Stimulated activated CD4-positive, alpha-beta T cell treated with anti-CD3 and anti-CD28 coated beads, Interleukin-1b, Interleukin-23, amount 100 ng/mL, for 1 hour (primary cell): ENCODE measurements at places on chromosomes 1 and 21.

GRCh38 chr1:54407154-54407403 is 885 bp upstream of the SSBP3 start:
- no peak for DNase-seq

- DNase-seq = no peak
These were observed 6.8 kb upstream of the INAVA start for GRCh38 chr1:200887772-200888348.

- no peak for DNase-seq
These were observed 66.6 kb downstream of the SPATA6 start for GRCh38 chr1:48405400-48405799.

DNA sequence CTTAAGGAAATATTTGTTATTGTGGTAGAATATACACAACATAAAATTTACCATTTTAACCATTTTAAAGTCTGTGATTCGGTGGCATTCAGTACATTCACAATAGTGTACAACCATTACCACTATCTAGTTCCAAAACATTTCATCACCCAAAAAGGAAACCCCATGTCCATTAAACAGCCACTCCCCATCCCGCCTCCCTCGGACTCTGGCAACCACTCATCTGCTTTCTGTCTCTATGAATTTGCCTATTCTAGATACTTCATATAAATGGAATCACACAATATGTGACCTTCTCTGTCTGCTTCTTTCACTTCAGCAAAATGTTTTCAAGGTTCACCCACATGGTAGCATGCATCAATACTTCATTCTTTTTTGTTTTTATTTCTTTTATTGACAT is 51.3 kb downstream of the PTP4A2 start:
- no peak for DNase-seq

- DNase-seq = no peak
These were observed 35.8 kb downstream of the C1orf21 start for GRCh38 chr1:184422490-184423233.

DNA sequence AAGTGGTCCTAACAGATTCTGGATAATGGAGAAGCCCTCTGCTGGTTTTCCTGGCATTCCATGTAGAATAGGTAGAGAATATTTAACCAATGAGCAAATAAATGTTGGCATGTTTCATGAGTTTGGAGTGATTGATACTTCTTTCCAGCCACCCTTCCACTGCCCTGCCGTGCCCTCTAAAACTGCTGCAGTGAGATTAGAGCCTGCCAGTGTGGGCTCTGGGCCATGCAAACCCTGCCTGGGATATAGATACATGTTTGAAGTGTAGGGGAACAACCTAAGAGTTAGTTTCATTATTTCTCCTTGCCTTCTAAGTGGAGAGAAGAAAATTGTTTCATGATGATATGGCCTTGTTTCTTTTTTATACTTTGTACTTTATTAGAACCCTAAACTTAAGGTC is 10.4 kb downstream of the UBE2Q1 start:
- no peak for DNase-seq

DNA sequence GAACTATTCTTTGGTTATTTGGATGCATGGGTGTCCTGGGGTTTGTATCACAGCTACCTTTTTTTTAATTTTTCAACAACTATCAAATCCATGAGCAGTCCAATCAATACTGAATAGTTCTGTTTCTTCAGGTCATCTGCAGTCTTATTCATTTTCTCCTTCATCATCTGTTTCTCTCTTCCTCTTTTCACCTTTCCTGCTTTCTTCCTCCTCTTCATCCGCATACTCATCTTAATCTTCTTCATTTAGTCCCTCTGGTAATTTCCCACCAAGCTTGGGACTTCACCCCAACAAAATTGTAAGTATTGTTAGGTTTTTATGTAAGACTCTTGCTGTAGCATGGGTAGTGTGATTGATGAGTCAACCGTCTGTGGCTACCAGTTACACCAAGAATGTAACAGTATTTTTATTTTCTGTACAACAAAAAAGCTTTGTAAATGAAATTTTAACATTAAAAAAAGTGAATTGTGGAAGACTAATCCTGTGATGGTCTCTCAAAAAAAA is 184.1 kb upstream of the RNPC3 start:
- DNase-seq = no peak

GRCh38 chr1:162195567-162195966 is 126.1 kb downstream of the NOS1AP start:
- DNase-seq = no peak

DNA sequence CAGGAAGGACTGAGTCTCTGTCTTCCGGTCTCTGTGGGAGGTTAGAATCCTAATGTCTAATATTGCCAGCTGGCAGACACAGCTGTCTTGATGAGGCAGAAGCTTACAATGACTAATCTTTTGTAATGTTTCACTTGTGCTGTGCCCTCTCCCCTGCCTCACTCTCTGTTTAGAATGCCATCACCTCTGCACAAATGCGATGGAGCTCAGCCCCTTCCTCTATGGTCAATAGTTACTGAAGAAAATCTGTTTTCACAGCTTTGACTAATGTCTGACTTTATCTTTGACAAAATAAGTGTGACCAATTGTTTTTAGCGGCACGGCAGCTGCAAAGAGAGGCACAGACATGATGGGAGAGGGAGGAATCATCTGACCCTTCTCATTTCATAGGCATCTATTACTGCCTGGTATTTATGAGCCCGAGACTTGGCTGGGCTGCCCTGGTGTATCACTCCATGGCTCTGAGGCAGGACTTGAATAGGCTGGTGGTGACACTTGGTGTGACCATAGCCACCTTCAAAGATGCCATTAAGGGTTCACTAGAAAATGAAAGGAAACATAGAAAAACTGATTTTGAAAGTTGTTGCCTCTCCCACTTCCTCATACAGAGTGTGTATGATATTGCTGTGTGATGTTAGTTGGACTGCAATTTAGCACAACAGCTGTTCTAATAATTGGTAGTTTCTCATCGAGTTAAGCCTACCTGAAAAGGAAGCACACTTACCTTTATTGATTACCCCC is 163.2 kb upstream of the NBPF11 start:
- DNase-seq = no peak

- DNase-seq = no peak
These were observed 49.4 kb downstream of the ERG start for GRCh38 chr21:38448671-38449385.

DNA sequence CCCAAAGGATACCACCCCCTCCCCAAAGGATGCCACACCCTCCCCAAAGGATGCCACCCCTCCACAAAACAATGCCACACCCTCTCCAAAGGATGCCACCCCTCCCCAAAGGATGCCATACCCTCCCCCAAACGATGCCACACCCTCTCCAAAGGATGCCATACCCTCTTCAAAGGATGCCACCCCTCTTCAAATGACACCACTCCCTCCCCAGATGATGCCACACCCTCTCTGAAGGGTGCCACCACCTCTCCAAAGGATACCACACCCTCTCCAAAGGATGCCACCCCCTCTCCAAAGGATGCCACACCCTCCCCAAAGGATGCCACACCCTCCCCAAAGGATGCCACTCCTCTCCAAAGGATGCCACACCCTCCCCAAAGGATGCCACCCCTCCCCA is 21.6 kb upstream of the TRIM17 start:
- no peak for DNase-seq

- DNase-seq = no peak
These were observed 297.7 kb downstream of the PTPRC start for GRCh38 chr1:198936371-198937083.

GRCh38 chr1:246987083-246987690 is 20.7 kb downstream of the ZNF695 start:
- DNase-seq = no peak

DNA sequence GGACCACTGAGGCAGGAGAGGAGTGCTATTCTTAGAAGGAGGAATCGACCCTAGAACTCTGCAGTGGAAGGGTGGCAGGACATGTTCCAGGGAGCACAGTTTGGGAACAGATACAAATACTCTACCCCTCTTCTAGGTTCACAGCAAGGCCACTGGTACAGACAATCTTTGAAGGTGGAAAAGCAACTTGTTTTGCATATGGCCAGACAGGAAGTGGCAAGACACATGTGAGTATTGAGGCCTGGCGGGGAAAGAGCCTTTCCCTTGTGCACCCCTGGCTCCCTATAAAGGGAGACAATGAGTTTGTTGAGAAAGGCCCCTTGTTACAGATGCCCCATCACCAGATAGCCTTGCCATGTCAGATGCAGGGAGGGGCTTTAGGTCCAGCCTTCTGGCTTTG is 17.8 kb downstream of the KIF2C start:
- no peak for DNase-seq

GRCh38 chr1:30191154-30191702 is 532.2 kb downstream of the MATN1 start:
- no peak for DNase-seq

DNA sequence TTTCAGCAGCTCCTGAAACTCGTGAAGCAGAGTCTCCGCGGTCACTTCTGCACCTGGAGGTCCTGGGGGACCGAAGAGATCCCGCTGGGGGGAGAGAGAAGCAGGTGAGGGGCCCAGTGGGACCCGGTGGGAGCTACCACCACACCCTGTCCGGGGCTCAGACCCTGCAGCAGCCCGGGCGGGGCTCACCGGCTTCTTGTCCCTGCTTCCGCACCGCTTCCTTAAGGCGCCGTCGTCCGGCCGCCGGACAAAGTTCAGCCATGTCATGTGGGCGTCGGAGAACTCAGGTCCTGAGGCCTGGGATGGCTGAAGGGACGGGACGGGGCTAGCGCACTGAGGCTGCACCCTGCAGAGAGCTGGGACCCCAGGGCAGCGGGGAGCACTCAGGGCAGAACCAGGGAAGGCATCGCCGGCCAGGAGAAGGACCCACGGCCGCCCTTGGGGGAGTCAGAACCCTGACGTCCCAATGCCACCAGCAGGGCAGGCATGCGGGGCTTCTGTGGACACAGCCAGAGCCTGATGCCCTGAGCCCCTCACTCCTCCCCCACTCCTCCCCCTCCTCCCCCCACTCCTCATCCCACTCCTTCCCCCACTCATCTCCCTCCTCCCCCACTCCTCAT is 2.2 kb downstream of the C1QTNF12 start:
- DNase-seq = no peak

DNA sequence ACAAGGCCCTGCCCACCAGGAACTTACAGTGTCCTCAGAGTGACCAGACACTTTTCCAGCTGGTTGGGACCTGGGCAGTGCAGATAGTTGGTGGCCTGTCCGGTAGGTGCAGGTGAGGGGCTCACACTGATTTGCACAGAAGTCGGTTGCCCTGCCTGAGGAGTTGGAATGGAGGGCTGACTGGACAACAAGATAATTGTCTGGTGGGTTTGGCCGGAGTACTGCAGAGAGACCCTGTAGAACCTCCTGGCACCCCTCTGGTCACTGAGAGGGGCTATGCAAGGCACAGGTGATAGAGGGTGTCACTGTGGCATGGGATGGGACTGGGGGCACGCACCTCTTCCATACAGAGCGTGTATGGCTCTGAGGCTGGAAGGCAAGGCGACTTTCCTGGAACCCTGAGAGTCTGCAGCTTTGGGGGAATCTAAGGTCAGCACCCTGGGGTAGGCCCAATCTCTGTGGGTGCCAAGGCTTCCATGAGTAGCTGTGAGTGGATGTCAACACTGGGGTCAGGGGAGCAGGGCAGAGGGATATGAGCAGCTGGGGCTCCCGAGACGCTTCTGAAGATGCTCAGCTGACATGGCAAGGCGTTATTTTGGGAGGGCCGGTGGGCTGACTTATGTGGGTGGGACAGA is 7.6 kb upstream of the PLA2G2D start:
- DNase-seq = no peak

DNA sequence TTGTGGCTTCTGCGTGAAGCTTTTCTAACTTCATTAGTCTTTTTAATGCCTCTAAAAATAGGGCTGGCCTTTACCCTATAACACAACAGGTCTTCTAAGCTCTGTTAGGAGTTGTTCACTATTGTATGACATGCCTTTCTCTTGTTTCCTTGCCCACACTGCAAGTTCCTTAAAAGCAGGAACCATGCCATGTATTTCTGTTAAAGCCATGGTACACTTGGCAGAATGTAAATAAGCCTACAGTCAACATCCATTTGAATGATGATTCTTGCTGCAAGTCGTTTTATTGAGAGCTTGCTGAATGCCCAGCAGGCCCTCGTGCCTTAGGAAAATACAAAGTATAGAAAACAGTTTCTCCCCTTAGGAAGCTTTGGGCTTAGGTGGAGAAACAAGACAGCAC is 214.6 kb downstream of the DUSP10 start:
- no peak for DNase-seq
